Activated naive CD4-positive, alpha-beta T cell treated with anti-CD3 and anti-CD28 coated beads for 36 hours (primary cell): ENCODE measurements at places on chromosomes 12 and 14. TPM values are rescaled to one million over a fixed set of nuclear protein-coding genes. Genes with fewer than 3 reads are reported as not detected.

DNA sequence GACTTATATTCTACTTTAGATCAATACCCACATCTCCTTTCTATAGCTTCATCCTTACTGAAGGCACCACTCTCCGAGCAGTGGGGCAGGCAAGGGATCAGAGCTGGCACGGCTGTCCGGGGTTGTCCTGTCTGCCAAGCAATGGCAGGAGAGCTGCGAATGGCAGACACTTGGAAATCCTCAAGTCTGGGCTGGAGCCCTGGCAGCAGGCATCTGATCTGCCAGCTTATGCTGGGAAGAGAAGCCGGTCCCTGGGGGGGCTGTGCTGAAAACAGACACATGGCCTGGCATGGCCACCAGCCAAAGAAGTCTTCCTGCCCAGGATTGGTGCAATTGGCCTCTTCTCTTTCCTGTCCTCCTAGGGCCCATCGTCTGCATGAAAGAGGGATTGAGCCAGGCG is 280.2 kb upstream of the PWP1 start:
- DNase-seq: no peak

Gene STXBP6
- not detected for total RNA-seq

Gene SMIM41
- not detected for total RNA-seq

Gene DPPA3
- not detected for total RNA-seq

GRCh38 chr12:5023842-5024241 is 19.8 kb upstream of the KCNA5 start:
- no peak for DNase-seq
